NCI-H460 (cell line): ENCODE measurements at places on chromosomes 3 and 15. TPM values are rescaled to one million over a fixed set of nuclear protein-coding genes. Genes with fewer than 3 reads are reported as not detected.

The PPP1R14D gene
- not detected in 2 replicates for total RNA-seq

The SPATA12 gene
- total RNA-seq, result 0.12 TPM in 1 of 2 replicates, not detected in the other

The DAZL gene
- total RNA-seq, result 1.8 TPM in 2 replicates

The TM2D3 gene
- 32.3 and 35.8 TPM in 2 replicates for total RNA-seq

The CFAP44 gene
- 2.4 and 2.6 TPM in 2 replicates for total RNA-seq

The FILIP1L gene
- total RNA-seq, result 0.05 TPM in 1 of 2 replicates, not detected in the other

The PXYLP1 gene
- 5.1 and 5.8 TPM in 2 replicates for total RNA-seq
